ENCODE measurements at places on chromosomes 2 and 18.

- DNase-seq: no peak
Measured at GRCh38 chr2:71452565-71452964, 796 bp upstream of the DYSF start.

DNA sequence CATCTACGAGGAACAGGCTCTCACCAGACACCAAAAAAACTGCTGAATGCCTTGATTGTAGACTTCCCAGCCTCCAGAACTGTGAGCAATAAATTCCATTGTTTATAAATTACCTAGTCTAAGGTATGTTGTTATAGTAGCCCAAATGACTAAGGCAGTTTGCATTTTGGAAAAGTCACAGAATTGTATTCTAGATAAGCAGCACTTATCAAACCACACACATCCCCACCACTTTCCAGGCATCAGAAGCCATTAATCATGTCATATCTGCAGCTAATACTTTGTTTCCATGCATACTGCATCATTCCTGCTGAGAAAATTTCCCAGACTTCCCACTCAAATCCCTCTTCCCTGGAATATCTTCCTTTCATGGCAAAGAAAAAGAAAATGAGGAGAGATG is 187.2 kb downstream of the INO80D start:
- DNase-seq: no peak

GRCh38 chr2:194003911-194004310 is 1653.1 kb upstream of the SLC39A10 start:
- DNase-seq: no peak

DNA sequence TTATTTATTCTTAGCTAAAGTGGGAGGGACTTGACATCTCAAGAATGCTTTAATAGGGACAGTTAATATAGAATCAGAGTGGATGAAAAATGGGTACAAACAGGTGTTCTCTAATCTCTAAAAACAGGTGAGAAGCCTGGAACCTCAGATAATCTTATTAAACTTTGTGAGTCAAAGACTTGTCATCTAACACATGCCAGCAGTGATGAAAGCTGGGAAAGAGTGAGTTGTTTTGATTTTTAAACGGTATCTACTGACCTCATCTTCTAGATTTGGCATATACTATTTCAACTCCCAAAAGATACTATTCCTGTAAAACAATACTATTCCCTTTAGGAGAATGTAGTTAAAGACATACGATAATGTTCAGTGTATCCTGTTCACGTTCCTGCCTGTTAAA is 103.4 kb downstream of the CCDC141 start:
- DNase-seq: no peak

- no peak for DNase-seq
Measured at GRCh38 chr18:36461551-36461987, 164.1 kb downstream of the FHOD3 start.

- no peak for DNase-seq
Measured at GRCh38 chr18:56947236-56947635, 199.7 kb upstream of the BOD1L2 start.

GRCh38 chr2:109226128-109226527 is 97.1 kb downstream of the SH3RF3 start:
- no peak for DNase-seq

DNA sequence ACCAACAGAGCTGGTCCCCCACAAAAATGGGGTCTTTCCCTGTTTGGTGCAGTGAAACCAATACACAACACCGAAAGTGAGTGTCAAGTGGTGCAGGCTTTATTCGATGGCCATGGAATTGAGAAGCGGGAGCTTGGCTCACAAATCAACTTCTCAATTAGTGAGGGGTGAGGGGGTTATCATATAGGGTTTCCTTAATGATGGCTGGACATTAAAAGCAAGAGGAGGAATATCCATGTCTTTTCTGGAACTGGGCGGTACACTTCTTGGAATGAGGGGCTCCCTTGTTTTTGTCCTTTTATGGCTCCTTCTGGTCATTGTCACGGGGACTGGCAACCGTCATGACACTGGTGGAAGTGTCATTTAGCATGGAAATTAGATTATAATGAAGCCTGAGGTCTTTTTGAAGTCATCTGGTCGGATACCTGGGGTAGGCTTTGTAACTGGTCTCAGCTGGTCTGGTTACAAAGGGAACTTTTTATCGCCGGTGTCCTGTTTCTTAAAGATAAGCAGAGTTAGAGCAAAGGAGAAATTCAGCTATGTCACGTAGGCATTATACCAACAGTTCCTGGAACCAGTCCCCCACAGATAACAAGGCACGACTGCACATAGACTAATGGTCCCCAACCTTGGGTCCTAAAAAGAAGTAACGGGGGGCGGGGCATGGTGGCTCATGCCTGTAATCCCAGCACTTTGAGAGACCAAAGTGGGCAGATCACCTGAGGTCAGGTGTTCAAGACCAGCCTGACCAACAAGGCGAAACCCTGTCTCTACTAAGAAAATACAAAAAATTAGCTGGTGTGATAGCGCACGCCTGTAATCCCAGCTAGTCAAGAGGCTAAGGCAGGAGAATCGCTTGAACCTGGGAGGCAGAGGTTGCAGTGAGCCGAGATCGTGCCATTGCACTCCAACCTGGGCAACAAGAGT is 93.5 kb upstream of the NDUFV2 start:
- no peak for DNase-seq

GRCh38 chr2:74186038-74186437 is 7.4 kb upstream of the MOB1A start:
- no peak for DNase-seq

DNA sequence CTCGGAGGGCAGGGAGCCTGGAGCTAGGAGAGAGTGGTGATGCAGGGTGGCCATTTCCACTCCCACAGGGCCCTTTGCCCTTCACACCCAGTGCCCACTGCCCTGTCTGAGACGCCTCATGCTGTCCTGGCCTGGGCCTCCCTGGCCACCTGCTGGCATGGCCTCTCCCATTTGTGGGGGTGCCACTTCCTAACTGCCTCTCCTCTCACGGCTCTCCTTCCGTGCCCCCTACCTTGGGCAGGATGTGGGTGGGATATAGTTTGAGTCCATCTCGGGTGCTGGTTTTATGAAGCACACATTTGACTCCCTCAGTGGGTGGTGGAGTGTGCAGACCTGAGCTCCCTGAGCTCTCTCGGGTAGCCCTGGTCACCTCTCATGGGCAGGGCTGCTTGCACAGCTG is 46.0 kb downstream of the DGKD start:
- no peak for DNase-seq

DNA sequence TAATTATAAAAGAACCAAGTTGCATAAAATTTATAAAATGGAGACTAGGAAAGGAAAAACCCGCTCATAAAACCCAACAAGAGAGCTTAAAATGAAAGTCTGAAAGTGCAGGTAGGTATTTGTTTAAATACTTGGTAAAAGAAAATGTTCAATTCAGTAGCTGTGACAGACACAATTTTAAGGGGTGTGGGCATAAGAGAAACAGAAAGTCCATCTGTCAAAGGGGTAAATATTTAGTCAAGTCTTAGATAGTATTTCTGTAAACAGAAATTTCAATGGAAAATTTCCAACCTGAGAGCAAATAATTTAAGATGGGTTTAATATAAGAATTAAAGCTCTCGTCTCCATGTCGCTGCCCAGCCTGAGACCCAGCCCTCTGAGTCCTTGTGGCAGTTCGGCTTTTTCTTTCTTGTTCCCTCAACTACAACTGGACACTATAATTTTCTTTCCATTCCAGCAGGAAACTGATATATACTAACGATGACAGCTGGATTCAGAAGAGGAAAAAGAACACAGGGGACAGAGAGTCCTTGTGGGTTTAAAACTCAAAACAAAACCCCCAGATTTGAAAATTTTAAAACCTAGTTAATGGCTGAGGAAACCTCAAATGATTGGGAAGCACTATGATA is 88.0 kb upstream of the ZFP36L2 start:
- DNase-seq: no peak

- DNase-seq: no peak
Measured at GRCh38 chr2:150466741-150467620, 20.5 kb downstream of the RND3 start.

- no peak for DNase-seq
Measured at GRCh38 chr18:76451396-76452331, 43.4 kb downstream of the ZNF516 start.

DNA sequence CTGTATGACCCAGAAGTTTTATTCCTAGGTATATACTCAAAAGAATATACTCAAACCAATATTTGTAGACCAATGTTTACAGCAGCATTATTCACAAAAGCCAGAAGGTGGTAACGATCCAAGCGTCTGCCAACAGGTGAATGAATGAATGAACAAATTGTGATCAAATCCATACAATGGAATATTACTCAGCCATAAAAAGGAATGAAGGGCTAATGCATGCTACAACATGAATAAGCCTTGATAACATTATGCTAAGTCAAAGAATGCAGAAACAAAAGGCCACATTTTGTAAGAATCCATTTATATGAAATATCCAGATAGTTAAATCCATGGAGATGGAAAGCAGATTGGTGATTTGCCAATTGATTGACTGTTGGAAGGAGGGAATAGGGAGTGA is 5.5 kb upstream of the CD226 start:
- DNase-seq: no peak

- no peak for DNase-seq
Measured at GRCh38 chr2:143139835-143140393, 10.7 kb downstream of the ARHGAP15 start.

- no peak for DNase-seq
Measured at GRCh38 chr2:204344119-204344518, 201.2 kb upstream of the PARD3B start.

- no peak for DNase-seq
Measured at GRCh38 chr18:51623653-51624052, 426.2 kb upstream of the MEX3C start.

DNA sequence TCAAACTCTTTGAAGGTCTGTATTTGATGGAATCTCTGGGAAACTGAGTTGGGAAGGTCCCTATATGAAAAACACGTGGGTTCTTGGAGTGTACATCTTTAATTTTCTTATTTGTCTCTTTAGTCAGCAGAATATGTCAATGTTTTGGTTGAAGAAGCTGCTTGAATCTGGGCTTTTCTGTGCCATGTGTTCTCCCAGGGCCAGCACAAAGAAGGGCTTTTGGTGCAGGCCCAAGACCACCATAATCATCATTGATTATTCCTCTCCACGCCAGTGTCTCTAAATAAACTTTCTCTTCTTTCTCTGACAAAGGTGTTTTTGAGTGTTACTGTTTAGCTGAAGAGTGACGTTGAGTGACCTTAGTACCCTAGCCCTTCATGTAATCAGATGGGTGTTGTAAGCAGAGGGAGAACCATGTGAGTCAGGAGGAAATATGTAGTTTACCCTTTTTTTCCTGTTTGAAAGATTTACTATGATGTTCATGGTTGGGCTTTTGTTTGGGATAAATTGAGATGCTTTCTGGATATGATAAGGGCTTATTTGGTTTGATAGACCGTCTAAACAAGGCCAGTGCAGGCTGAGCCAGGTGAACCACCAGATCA is 11.6 kb upstream of the TNP1 start:
- DNase-seq: no peak

DNA sequence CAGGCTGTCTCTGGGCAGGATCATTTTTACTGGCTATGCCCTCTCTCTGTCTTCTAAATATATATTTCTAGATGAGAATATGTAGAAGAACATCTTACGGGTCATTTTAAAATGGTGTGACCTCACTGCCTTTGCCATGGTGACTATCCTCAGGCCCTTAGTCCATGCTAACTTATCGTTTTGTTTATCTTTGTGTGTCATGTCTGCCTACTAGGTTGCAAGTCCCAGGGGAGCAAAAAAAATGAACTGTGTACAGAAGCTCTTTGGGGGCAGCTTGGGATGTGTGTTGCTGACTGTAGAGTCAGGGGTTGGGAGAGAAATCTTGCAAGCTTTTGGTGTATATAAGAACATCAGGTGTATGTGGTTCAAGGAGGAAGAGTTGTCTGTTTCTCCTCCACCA is 11.0 kb downstream of the CPSF3 start:
- DNase-seq: no peak

DNA sequence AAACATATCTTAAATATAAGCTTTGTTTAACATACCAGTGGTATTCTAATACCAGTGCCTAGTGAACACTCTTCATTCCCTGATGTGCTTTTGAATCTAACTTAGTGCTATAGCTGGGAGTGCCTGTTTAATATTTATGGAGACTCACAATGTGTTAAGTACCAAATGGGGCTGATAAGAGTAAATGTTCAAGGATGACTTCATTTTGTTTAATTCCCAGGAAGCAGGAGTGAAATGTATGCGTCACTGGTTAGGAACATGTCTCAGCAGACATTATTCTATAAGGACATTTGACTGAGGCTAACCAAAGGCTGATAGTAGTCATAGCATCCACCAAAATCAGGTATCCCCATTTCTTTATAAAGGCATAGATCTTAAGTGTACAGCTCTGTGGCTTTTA is 31.7 kb upstream of the LINC00305 start:
- DNase-seq: no peak

DNA sequence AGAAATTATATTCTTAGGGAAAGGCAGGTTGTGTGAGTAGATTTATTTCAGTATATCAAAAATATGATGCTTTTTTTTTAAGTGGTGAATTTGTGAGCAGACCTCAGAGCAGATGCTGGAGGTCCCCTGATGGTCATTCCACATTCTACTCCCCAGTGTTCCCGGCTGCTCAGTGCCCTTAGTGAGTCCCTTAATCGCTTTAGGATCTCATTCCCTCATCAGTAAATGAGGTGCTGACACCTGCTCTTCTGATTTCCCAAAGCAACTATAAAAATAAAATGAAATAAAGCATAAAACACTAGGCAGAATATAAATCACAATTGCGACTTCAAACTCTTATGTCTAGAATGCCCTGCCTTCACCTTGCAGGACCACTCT is 216.2 kb upstream of the TNP1 start:
- DNase-seq: no peak

- no peak for DNase-seq
Measured at GRCh38 chr2:191128172-191128910, 22.5 kb downstream of the STAT4 start.

DNA sequence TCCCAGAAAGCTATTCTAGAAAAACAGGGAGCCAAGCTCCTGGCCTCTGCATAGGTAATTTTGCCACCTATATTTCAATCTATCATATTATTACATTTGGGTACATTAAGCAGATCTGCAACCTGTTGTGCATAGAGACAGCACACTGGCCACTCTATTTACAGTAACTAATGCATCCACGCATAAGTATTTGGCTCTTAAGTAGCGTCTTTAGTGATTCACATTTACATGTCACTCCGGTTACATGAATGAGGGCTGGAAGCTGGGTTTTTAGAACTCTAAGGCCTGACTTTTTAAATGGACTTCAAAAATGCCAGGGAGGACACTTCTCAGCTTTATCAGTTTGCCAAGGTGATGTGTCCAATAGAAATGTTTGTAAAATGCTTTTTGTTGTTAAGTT is 97.7 kb downstream of the NYAP2 start:
- no peak for DNase-seq

- DNase-seq: no peak
Measured at GRCh38 chr2:159555651-159556392, 60.5 kb downstream of the BAZ2B start.

DNA sequence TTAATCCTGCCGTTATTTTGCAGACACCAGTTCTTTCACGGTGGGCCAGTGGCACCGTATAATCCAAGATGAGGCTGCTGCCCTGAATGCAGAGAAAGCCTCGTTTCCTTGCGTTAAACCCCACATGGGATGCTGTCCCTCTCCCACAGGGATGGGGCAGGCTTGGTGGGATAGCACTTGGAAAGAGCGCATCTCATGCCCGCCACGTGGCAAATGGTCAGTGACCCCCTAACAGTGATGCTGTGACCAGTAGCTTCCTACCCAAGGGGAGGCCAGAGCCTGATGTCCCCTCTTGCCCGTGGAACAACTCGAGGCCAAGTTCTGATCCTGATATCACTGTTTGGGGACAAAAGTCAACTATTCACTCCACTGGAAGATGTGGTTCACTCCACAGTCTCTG is 73.3 kb downstream of the RHOB start:
- no peak for DNase-seq

- DNase-seq: no peak
Measured at GRCh38 chr2:26103752-26104151, 69.1 kb upstream of the GAREM2 start.

- DNase-seq: no peak
Measured at GRCh38 chr2:137168552-137168951, 403.2 kb downstream of the THSD7B start.

Data from posterior cingulate gyrus (tissue), 11 donors.